Spleen (tissue), 13 donors: ENCODE measurements at places on chromosomes 12 and 14. TPM values are rescaled to one million over a fixed set of nuclear protein-coding genes. Genes with fewer than 3 reads are reported as not detected.

DNA sequence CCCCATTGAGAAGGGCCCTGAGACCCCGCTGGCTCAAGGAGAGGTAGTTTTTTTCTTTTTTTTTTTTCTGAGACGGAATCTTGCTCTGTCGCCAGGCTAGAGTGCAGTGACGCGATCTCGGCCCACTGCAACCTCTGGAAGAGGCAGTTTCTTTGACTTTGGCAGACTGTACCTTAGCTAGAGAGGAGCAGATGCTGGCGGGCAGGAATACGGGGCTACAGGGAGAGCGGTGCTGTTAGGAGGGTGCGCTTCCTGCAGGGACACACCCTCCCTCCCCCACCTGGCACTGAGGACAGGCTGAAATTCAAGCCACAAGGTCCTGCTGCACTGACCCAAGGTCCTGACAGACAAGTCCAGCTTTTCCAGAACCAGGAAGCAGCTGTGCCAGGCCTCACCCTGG is 32.2 kb upstream of the NUDT14 start:
- H3K27me3 ChIP-seq, result no peaks in the 10 kb centered on the region

- no peak for DNase-seq
- peak overlapping the region; percentile 2 for H3K27ac ChIP-seq
These were observed 31.8 kb upstream of the RAD51AP1 start for GRCh38 chr12:4506870-4507269.

The CCDC88C gene
- 101 TPM for total RNA-seq

DNA sequence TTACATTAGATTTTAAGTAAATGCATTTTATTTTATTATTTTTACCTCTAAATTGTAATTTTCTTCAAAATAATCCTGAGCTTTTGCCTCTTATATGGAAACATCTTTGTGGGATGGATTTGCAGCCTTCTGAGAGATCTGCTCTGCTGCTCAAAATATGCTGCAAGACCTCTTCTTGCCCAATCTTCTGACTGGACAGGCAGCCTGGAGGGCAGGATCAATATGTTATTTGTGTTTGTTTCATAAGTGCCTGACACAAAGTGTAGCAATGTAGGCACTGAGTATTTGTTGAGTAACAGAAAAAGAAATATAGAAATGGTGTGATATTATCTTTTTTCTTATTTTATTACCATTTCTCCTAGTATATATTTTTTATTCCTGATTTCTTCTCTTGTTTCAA is 1106.9 kb downstream of the TMTC2 start:
- no peaks in the 10 kb centered on the region for H3K27me3 ChIP-seq
- no peak overlapping the region for H3K27ac ChIP-seq
- no peaks in the 10 kb centered on the region for H3K4me1 ChIP-seq
- no peak overlapping the region for H3K4me3 ChIP-seq
- no peak for DNase-seq

GRCh38 chr14:70665448-70666360 is 24.0 kb downstream of the TTC9 start:
- H3K4me1 ChIP-seq, result peaks cover 100% of the 10 kb centered on the region
- no peak overlapping the region for H3K4me3 ChIP-seq
- no peaks in the 10 kb centered on the region for H3K27me3 ChIP-seq
- no peak for DNase-seq
- peaks cover 24% of the 10 kb centered on the region for H3K36me3 ChIP-seq
- peak overlapping the region; percentile 60 for H3K27ac ChIP-seq

DNA sequence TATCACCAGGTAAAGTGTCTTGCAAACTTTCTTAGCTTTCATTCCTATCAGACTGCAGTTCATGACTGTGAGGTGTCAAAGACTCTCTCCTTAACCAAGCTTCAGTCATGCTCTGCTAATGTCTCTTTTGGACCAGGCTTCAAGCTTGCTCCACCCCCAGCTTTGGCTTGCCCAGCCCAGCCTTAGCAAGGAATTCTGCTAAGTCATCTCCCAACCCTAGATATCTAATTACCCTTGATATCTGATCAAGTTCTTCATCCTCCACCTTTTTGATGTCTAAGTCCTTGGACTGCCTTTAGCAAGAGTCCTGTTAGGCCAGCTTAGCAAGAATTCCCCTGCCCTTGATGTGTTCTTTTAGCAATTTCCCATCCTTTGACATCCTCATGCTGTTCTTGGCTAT is 108.9 kb upstream of the FGD4 start:
- no peaks in the 10 kb centered on the region for H3K27me3 ChIP-seq
- H3K27ac ChIP-seq, result no peak overlapping the region
- no peak for DNase-seq
- H3K36me3 ChIP-seq, result no peaks in the 10 kb centered on the region

- H3K4me3 ChIP-seq, result no peak overlapping the region
- no peaks in the 10 kb centered on the region for H3K27me3 ChIP-seq
- peaks cover 72% of the 10 kb centered on the region for H3K4me1 ChIP-seq
These were observed 5.8 kb upstream of the LYZ start for GRCh38 chr12:69342421-69342820.

DNA sequence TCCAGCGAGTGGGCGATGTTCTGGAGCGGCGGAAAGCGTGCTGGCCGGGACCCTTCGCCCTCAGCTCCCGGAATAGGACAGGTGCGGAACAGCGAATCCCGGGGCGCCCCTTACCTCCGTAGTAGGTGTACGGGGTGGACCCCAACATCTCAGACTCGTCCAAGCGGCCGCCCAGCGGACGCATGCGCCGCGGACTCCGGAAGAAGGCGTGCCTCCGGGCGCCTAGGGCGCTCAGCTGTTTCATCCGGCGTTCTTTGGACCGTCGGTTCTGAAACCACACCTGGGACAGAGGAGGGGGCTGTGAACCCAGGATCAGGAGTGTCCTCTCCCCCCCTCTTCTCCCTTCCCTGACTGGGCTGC is 4.5 kb downstream of the LHX5 start:
- H3K4me1 ChIP-seq, result peaks cover 53% of the 10 kb centered on the region
- H3K27me3 ChIP-seq, result peaks cover 4% of the 10 kb centered on the region
- peak overlapping the region; percentile 38 for H3K4me3 ChIP-seq
- DNase-seq, result no peak
- H3K36me3 ChIP-seq, result no peaks in the 10 kb centered on the region

The PTGER2 gene
- 18.2 TPM for total RNA-seq
